ENCODE measurements at places on chromosomes 5 and 9. TPM values are rescaled to one million over a fixed set of nuclear protein-coding genes. Genes with fewer than 3 reads are reported as not detected.

- no peak for DNase-seq
Measured at GRCh38 chr5:80874162-80874561, 86.0 kb upstream of the RASGRF2 start.

DNA sequence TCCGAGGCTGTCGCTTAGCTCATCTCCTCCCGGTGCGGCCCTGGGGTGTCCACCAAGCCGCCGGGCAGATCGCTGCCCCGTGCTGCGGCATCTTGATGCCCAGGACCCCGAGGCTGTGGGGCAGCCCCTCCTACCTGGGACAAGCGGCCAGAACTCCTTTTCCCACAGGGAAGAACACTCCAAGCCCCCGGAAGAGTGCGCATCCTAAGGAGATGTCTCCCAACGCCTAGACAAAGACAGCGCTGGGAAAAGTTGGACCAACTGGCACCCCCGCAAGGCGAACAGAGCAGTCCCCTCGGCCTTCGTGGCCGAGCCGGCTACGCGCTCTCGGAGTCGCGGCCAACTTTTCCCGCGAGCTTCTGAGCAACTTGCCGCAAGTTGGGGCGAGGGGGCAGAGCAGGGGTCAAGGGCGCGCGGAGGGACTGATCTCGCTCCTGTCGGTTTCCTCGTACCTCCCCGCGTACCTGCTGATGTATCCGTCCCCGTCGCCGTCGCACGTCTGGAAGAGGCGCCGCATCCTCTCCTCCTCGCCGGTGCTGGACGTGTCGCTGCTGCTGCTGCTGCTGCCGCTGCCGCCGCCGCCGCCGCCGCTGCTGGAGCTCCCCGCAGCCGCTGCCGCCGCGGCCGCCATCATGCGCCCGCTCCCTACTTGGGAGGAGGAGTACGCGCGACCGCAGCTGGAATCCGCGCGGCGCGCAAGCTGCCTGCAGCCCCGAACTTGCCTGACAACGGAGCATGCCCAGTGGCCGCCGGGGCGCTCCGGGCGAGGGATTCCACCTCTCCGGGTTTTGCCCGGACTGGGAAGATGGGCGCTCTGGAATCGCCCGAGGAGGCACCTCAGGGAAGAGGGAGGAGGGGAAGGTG, at the start of gene MCC:
TSS of gene MCC (minus strand) at position 673 of the 864 bp plus-strand sequence.
- peak; percentile 72 for DNase-seq

GRCh38 chr9:127204771-127205470, 59.7 kb upstream of the GARNL3 start:
- no peak for DNase-seq

GRCh38 chr5:54655266-54655665, 137.7 kb downstream of the SNX18 start:
- DNase-seq = no peak

DNA sequence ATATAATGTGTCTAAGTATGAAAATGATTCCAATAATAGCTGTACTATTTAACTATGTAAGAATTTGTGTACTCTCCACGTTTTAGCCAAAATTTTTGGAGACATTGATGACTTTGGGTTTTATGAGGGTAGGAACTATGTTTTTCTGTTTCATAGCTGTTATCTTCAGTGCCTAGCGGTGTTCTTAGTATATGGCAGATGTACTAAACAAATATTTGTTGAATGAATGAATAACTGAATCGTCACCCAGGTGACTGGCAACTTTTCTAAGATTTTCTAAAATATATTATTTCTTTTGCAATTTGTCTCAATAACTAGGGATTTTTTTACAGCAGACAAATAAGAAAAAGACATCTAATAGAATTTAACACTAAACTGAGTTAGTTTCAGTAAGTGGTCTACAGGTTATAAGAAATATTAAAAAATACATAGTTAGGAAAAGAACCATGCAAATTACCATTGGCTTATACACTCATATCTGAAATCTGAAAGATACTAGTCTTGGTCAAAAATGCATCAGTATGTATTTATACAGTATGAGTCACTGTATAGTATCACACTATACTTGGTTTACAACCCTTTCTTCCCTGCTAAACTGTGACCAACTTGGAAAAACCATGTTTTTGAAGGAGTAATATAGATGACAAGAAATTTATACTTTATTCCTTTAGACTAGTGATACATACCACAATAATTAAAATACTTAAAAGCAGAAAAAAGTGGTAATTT, 10.5 kb upstream of the ERCC6L2 start:
- no peak for DNase-seq

Gene DAPK1
- 78.2 TPM for polyA plus RNA-seq
